Amniotic stem cell (primary cell): ENCODE measurements at places on chromosomes 13 and 19.

GRCh38 chr19:4877753-4878490, 10.5 kb upstream of the PLIN3 start:
- no peak for DNase-seq

DNA sequence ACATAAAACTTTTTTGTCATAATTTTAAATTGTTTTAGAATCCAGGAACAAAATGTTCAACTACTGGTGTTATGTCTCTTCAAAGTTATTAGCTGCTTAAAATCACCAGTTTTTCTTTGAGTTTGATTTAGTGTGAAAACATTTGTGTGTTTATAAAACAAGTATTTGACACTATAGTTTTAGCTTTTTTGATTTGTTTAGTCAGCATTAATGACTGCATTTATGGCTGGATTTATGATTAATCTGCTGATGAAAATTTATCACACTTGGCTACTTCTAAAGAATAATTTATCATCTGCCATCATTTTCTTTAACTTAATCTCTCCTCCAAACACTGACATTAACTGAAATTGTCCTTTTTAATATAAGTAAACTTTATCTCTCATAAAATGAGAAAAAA, 1465.9 kb upstream of the SLC10A2 start:
- DNase-seq, result no peak

GRCh38 chr13:97289514-97290298, 67.6 kb downstream of the MBNL2 start:
- DNase-seq, result no peak

- no peak for DNase-seq
These were observed 24.7 kb upstream of the ZC3H13 start for GRCh38 chr13:46077265-46077664.

- DNase-seq, result no peak
These were observed 22.5 kb downstream of the ARHGEF1 start for GRCh38 chr19:41905273-41906002.

DNA sequence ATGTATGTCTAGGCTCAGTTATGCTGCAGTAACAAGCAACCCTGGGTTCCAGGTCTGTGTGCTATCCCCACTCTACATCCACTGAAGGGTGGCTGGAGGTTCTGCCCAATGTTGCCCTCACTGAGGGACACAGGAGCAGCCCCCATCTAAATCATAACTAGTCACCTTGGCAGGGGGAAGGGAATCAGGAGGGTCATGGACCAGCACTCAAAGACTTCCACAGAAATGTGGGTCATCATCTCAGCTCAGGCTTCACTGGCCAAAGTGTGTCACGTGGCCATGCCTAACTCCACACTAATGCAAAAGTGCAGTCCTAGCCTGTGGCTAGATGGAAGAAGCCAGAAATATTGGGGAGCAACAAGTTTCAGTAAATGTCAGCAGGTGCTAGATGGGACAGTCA, 137.3 kb upstream of the ZNF507 start:
- no peak for DNase-seq

GRCh38 chr13:85671336-85671735, 127.9 kb downstream of the SLITRK6 start:
- no peak for DNase-seq

DNA sequence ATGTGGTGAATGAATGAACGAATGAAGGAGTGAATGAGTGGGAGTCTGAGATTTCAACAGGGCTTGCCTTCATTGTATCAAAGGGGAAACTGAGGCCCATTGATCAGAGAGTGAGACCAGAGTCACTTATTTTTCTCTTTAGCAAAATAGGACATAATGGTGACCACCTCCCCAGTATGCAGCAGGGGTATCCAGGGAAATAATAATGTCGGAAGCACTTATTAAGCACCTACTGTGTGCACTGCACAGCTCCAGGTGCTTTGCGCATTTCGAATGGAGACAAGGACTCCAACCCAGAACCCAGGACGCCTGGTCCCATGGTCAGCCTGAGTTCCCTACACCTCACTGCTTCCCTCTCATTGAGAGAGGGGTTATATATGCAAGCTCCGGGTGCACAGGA, 26.8 kb upstream of the SEMA6B start:
- no peak for DNase-seq

- DNase-seq, result no peak
These were observed 322.7 kb upstream of the NBEA start for GRCh38 chr13:34619326-34619725.

- no peak for DNase-seq
These were observed 86.7 kb upstream of the TPP2 start for GRCh38 chr13:102510072-102510471.

DNA sequence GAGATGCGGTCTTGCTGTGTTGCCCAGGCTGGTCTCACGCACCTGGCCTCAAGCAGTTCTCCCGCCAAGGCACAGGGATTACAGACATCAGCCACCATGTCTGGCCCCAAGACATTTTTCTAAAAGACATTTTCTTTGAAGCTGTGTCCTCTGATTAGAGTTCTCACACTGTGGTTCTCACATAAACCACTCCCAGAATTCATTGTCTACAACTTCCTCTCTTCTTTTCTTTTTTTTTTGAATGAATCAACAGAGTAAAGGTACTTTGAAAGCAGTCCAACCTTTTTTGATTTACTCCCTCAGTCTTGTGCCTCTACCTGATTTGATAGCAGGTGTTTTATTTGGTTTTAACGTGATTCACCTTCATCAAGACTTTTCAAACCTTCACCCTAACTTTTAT, 14.3 kb upstream of the SHD start:
- DNase-seq, result no peak
